ENCODE measurements at places on chromosomes 3 and 15. TPM values are rescaled to one million over a fixed set of nuclear protein-coding genes. Genes with fewer than 3 reads are reported as not detected.

The ACP3 gene
- total RNA-seq = 0.05 TPM

The DUOXA2 gene
- total RNA-seq = not detected

The FETUB gene
- not detected for total RNA-seq

The KBTBD8 gene
- total RNA-seq = 2.9 TPM

The RTP3 gene
- total RNA-seq = not detected

The LARP6 gene
- total RNA-seq = 104 TPM

The PATL2 gene
- total RNA-seq = 0.30 TPM

The CDHR4 gene
- not detected for total RNA-seq

The MESD gene
- 24.9 TPM for total RNA-seq

The STRA6 gene
- total RNA-seq = 47.2 TPM

The CAMKV gene
- not detected for total RNA-seq

The PEX5L gene
- under 0.01 TPM for total RNA-seq

The IRAK2 gene
- total RNA-seq = 12.9 TPM

The CPNE9 gene
- total RNA-seq = not detected

The GOLGA8F gene
- total RNA-seq = not detected

The IL12A gene
- total RNA-seq = 0.89 TPM

All from smooth muscle cell of the umbilical artery (primary cell).